KG1 (cell line): ENCODE measurements at places on chromosomes 7 and 10.

DNA sequence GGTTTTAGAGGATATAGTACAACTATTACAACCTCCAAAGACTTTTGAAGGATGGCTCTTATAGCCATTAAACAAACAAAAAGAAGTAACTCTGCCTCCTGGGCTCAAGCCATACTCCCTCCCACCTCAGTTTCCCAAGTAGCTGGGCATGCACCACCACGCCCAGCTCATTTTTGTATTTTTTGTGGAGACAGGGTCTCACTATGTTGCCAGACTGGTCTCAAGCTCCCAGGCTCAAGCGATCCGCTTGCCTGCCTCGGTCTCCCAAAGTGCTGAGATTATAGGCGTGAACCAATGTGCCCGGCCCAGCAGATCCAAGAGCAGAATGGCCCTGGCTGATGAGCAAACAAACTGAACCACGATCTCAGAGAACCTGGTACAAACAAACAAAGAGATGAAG is 16.0 kb downstream of the NANOS1 start:
- no peak for DNase-seq

DNA sequence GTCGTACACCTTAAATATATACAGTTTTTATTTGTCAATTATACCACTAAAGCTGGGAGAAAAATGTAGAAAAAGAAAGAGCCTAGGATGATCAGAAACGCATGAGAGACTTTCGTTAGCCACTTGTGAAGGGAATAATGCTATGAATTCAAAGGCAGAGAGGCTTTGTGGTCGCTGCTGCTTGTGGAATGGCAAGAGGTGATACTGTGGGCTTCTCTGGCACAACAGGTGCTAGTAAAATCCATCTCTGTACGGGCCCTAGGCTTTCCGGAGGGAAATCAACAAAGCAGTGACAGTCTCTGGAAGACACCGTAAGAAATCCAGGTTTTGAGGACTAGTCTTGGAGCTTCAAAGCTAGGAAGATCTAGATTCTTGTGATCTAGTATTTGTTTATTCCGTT is 52.6 kb downstream of the LRRC72 start:
- no peak for DNase-seq

DNA sequence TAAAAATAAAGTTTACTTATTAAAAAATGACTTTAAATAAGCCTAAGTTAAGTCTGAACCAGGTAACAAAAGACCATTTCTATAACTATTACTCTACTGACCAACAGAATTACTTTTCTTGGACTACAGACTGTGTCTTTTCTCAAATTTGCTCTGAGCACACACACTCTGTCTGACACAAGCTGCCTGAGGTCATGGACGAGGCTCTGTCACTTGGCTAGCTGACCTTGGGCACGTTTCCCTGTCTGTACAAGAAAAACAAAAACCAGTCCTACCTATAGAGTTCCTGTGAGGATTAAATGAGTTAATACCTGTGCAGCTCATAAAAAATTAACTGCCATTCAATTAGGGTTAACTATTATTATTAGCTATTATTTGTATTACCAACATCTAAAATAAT is 22.9 kb downstream of the ATE1 start:
- DNase-seq = no peak

- no peak for DNase-seq
Observed at GRCh38 chr10:74743401-74743800, 83.0 kb upstream of the KAT6B start.

DNA sequence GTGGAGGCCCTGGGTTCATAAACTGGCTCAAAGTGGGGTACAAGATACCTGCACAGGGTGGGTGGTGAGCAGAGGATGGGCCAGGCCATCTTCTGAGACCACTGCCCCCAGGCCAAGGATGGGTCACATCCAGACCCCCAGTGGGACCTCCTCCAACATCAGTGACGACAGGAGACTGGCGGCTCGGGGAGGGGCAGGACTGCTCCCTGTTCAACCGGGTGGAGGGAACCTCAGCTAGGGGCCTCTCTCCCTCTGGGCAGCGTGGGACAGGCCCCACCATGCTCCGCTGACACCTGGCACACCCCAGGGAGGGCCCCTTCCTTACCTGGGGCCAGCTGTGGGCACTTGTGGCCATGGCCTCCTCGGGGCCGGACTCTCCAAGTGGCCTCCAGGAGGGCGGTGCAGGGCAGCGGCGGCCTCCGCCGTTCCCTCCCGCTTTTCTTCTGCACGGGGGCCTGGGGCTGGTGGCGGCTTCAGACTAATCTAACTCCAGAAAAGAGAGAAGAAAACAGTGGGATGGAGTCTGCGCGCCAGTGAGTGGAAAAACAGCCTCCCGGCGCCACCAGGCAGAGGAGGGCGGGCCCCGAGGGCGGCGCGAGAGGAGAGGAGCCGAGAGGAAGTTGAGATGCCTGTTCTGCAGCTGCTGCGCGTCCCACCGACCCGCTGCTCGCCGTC is at the start of gene CALHM2:
TSS of gene CALHM2 (minus strand) at position 540 of the 675 bp plus-strand sequence. CDS start 2,429 bp downstream, outside the sequence.
- no peak for DNase-seq

DNA sequence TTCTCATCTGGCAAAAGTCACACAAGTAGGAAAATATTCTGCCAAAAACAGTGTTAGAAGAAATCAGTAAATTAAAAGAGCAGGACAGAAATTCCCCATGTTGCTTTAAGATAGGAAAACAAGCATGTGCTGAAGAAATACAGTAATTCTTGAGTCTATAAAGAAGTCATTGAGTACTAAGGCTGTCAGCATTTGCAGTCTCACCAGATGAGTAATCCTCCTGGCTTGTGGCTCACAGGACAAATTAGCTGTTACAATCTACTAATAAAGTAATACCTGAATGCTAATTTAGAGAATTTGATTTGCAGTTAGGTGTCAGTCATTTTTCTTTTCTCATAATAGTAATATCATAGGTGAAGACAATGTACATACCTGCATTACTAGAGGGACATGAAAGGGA is 1158.9 kb upstream of the CELF2 start:
- DNase-seq = no peak

- no peak for DNase-seq
Observed at GRCh38 chr10:110498087-110498981, 627 bp downstream of the DUSP5 start.

DNA sequence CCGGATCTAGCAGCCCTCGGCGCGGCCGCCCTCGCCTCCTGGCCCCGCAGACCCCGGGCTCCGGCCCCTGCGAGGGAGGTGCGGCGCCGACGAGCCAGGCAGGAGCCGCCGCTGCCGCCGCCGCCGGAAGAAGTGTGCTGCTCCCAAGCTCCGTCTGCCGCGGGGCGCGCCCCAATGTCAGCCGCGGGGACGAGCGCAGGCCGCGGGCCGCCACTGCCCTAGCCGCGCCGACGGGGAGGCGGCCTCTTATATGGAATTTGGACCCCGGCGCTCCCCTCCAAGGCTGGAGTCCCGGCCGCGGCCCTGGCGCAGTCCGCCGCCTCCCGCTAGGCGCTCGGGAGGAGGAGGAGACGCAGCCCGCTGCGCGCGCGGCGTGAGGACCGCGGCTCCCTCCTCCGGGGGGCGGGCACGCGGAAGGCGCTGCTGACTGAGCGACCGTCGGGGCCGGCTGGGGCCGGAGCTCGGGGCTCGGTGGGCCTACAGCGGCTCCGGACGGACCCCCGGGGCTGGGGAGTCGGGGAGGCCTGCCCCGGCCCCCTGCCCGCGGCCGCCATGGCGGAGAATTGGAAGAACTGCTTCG is at the start of gene TRIM8:
TSS of gene TRIM8 (plus strand) at position 414 of the 580 bp plus-strand sequence. CDS start at position 553, 139 bp downstream.
- no peak for DNase-seq

DNA sequence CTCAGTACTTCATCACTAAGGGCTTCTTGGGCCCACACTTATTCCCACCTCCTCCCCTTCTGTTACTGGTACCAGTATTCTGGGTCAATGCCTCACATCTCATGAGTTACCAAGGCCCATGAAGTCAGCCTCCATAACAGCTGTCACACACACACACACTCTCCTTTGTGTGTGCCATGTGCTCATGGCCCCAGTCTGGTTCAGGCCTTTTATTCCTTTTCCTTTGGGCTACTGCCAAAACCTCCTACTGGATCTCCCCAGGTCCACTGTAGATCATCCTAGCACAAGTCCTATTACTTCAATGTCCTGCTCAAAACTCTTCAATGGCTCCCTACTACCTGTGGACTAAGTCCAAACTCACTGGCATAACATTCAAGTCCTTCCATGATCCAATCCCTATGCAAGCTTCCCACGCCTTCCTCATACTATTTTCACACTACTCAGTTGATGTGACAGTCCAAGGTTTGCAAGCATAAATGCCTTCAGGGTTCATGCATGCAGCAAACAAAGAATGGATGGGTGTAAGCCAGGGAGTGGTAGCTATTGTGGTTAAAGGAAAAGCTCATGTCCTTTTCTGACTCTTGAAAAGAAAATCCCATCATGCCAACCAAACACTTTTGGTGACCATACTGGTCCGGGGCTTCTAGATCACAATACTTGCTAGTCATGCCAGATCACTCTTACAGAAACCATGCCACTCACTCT is 68.1 kb downstream of the CCDC6 start:
- DNase-seq = no peak

GRCh38 chr7:131011976-131012375 is 278.0 kb upstream of the KLF14 start:
- no peak for DNase-seq

- DNase-seq = no peak
Observed at GRCh38 chr10:114027951-114028350, 15.7 kb upstream of the ADRB1 start.

DNA sequence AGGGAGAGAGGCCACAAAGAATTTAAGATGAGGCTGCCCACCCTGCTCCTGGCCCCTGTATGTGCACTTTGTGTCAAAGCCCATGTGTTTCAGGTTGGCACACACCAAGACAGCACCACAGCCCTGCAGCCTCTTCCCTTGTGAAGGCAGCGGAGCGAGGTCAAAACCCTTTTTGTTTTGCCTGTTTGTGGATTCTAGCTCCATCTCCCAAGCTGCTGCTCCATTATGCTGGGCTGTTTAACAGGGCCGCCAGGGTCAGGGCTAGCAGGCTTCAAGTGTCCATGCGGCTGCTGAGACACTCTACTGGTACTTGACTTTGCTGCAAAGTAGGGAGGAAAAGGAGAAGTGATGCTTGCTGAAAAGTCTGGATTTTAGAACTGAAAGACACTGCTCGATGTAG is 142.3 kb upstream of the EFCAB10 start:
- DNase-seq = no peak

- no peak for DNase-seq
Observed at GRCh38 chr10:110771991-110772390, 99.7 kb upstream of the PDCD4 start.

DNA sequence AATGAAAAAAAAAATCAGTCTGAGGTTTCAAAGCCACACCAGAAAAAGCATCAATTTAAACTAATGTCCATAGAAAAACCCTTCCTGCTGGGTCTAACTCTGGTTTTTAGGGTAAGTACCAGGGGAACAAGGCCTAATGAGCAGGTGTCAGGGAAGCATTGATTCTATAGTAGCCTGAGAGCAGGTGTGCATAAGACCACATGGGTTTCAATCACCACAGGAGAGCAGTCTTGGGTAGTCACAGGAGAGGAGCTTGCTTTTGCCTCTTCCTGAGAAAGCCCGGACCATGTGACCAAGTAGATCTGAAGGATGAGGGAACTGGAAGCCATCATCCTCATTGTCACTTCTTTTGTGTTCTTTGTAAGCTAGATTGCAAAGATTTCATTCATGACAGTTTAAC is 66.3 kb upstream of the AGK start:
- no peak for DNase-seq

GRCh38 chr7:47621979-47622561 is 40.2 kb upstream of the TNS3 start:
- DNase-seq = no peak

GRCh38 chr10:73827346-73828089 is 16.1 kb upstream of the NDST2 start:
- DNase-seq = no peak

DNA sequence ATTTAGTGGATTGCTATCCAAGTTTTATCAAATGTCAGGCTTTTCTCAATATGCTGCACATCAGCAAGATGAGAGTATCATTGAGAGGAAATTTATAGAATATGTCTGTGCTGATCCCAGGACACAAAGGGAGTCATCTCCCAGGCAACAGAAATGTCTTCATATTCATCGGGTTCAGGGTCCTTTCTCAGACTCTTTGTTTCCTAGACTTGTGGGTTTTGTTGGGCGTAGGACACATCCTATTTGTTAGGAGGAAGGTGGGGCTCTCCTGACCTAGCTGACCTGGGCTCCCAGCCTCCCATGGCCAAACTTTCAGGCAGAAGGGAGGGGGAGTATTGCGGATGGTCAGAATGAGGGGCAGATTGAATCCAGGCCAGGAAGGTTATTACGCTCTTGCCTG is 22.9 kb upstream of the NPS start:
- no peak for DNase-seq

GRCh38 chr7:50860174-50860573 is 77.5 kb upstream of the GRB10 start:
- DNase-seq = no peak

DNA sequence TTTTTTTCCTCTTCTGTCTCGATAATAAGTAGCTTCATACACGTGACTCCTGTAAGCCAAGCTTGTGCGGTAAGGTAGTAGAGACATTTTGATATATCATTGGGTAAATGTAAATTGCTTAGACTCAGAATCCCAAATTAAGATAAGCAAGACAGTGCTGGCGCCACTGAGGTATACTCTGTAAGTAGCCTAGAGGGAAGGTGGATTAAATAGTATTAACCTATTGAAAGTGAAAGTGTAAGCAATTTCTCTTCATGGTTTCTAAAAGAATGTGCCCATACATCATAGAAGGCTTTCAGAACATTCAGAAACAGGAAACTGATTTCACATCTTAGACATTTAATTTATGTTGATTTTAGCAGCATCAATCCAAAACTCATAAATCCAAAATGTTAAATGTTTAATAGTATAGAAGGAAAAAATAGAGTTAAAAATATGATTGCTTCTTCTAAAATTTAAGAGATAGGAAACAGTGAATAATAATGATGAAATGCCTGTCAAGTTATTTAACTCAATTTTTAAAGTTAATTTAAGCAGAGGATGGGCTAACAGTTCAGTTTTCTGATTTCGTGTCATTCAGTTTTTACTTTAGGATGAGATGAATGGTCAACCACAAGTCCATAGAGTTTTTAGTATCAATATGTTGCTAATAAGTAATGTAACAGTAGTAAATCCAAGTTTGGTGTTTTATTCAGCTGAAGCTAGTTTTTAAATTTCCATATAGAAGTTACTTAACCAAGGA is 36.8 kb downstream of the LRRC72 start:
- peak; percentile 51 for DNase-seq

DNA sequence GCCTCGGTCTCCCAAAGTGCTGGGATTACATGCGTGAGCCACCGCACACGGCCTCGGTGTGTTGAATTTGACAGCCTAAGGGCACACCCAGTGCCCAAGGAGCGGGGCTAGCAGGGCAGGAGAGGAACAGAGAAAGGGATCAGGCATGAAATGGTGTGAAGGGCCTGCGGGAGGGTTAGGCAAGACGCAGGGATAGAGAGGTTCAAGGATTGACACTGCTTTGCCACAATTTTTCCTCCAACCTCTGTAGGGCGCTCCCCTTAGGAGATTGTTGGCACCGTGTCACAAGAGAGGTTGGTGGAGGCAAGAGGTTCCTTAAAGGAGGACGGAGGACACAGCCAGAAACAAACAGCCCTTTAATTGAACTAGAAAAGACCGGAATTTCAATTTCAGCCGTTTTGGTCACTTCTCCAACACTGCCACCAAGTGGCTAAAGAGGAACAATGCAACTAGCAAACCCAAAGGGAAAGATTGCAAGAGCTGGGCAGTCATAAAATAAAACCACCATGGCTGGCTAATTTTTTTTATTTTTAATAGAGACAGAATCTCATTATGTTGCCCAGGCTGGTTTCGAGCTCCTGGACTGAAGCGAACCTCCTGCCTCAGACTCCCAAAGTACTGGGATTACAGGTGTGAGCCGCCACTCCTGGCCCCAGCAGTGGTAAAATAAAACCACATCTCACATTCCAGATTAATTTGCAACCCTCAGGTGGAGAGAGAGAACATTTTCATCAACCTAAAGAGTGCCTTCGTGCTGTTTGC is 6.9 kb upstream of the CREB3L2 start:
- peak; percentile 17 for DNase-seq
